Ureter (tissue), 1 donor: ENCODE measurements at places on chromosomes 4 and X. TPM values are rescaled to one million over a fixed set of nuclear protein-coding genes. Genes with fewer than 3 reads are reported as not detected.

Gene INTS6L
- 19.8 TPM for total RNA-seq

Gene MAGEA1
- not detected for total RNA-seq

Gene NEIL3
- not detected for total RNA-seq

Gene TBC1D19
- total RNA-seq, result 17.0 TPM

DNA sequence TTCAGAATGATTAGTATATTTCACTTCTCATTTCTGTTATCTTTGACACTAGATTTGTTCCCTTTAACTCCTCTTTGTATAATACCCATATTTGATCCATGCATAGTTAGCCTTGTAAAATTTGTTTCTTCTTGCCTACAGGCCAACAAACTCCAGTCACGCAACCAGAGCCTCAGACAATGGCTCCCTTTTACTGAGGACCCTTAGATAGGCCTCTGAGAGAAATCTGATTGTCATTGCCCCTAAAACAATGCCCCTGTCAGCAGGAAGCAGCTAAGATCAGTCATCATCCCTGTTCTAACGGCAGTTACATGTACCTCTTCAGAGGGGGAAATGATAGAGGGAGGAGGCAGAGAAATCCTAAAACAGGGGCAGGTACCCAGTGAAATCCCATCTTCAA, 190.6 kb upstream of the TENT5D start:
- DNase-seq, result no peak

DNA sequence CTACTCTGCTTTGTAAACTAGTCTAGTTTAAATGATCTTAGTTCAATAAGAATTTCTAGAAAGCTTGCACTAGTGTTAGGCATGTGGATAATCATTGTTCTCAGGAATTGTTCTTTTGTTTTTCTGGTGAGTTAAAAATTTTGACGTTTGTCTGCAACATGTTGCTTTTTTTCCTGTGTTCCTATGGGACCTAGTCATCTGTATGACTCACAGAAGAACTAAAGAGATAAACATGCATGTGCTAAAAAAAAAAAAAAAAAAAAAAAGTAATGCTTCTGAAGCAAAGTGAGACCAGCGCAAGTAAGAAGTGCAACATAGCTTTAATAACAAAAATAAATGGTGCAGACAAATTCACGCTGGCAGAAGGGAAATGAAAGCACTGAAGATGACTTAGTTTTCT, 471.2 kb downstream of the IQCM start:
- DNase-seq, result no peak

DNA sequence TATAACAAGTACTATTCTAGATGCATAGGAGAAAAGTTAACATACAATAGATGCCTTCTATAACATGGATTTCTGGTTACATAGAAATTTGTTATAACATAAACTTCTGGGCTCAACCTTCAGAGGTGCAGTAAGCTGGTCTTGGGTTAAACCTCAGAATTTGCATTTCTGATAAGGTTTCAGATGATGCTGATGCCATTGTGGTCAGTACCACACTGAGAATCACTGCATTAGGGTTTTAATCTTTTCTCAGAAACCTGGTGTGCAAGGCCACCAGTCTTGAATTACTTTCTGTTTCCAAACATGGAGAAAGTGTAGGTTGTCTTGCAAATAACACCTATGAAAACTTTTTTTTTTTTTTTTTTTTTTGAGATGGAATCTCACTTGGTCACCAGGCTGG, 146.2 kb downstream of the SPOCK3 start:
- no peak for DNase-seq

- DNase-seq, result no peak
Observed at GRCh38 chr4:52883183-52883621, 21.1 kb downstream of the RASL11B start.

DNA sequence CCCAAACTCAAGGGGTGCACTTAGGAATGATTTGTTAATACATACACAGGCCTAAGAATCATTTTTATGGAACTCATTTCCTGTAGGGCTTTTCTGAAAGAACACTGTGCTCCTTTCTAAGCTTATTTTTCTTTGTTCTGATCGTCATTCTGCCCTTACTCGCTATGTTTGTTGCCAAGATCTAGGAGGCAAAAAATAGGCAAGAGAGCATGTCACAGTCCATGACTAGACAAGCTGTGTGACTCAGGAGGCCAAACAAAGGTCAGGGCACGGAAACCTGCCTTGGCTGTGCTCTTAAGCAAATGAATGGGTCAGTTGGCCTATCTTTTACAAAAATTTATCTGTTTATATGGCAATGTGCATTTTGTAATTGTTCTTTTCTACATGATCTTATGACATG, 42.5 kb upstream of the C1GALT1C1 start:
- peak; percentile 56 for DNase-seq

DNA sequence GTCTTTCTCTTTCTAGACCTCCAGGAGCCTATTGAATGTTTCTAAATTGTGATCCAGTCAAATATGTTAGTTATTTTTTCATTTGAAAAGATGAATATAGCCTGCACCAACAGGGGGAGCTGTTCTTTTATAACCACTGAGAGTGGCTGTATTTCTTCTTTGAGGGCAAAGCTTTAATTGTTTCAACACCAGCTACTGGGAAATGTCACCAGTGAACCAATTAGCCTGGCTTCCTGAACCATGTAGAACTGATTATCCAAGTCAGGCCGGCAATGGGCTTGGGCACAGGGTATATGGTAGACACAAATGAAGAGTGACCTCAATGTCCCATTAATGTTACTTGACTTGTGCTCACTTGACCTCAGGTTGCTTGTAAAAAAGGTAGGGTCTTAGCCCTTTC, 4.8 kb upstream of the DAPP1 start:
- no peak for DNase-seq
